CD8-positive, alpha-beta memory T cell (primary cell): ENCODE measurements at places on chromosomes 3 and 15. TPM values are rescaled to one million over a fixed set of nuclear protein-coding genes. Genes with fewer than 3 reads are reported as not detected.

GOLGA6A gene
- total RNA-seq = not detected

CMTM8 gene
- total RNA-seq = 4.1 TPM

DNA sequence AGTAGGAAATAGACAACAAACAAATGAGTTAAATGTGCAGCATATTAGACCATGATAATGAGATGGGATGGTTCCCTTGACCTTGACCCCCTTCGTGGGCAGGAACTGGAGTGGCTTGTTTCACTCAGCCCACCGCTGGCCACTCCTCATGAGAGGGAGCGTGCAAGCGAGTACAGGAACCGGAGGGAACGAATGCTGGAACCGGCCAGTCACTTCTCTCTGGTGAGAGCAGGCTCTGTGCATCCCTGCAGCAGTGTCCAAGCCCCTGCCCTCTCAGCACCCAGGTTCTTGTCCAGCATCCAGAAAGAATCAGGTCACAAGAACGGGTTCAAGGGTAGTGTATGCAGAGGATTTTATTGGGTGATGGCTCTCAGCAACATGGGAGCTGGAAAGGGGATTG lies 17.2 kb upstream of the IREB2 start:
- no peak overlapping the region for H3K4me3 ChIP-seq
- no peak overlapping the region for H3K27ac ChIP-seq
- H3K36me3 ChIP-seq = no peaks in the 10 kb centered on the region
- no peak for DNase-seq

DNA sequence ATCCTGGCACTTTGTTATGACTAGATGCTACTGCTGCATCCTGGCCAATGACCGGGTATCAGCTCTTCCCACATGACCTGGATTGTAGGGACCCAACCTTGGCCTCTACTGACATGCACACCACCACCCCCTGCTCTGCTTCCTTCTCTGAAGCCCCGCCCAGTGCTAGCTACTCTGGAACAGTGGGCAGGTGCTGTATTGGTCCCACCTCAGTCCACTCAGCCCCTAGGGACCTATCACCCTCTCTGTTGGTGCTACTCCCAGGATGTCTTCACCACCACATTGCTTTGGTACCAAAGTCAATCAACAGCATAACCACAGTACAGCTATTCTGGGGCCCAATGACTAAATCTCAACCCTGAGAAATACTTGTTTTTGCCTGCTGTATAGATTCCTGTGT lies 170.2 kb upstream of the PRICKLE2 start:
- no peaks in the 10 kb centered on the region for H3K4me1 ChIP-seq
- H3K27me3 ChIP-seq = peaks cover 3% of the 10 kb centered on the region
- H3K36me3 ChIP-seq = no peaks in the 10 kb centered on the region
- DNase-seq = no peak
- no peak overlapping the region for H3K4me3 ChIP-seq
- H3K27ac ChIP-seq = no peak overlapping the region

GRCh38 chr3:188026191-188026968 lies 127.6 kb upstream of the LPP start:
- no peak overlapping the region for H3K4me3 ChIP-seq
- H3K27me3 ChIP-seq = no peaks in the 10 kb centered on the region
- H3K27ac ChIP-seq = no peak overlapping the region
- DNase-seq = no peak
- no peaks in the 10 kb centered on the region for H3K36me3 ChIP-seq
- H3K4me1 ChIP-seq = no peaks in the 10 kb centered on the region
